ENCODE measurements at places on chromosomes 7 and 10.

DNA sequence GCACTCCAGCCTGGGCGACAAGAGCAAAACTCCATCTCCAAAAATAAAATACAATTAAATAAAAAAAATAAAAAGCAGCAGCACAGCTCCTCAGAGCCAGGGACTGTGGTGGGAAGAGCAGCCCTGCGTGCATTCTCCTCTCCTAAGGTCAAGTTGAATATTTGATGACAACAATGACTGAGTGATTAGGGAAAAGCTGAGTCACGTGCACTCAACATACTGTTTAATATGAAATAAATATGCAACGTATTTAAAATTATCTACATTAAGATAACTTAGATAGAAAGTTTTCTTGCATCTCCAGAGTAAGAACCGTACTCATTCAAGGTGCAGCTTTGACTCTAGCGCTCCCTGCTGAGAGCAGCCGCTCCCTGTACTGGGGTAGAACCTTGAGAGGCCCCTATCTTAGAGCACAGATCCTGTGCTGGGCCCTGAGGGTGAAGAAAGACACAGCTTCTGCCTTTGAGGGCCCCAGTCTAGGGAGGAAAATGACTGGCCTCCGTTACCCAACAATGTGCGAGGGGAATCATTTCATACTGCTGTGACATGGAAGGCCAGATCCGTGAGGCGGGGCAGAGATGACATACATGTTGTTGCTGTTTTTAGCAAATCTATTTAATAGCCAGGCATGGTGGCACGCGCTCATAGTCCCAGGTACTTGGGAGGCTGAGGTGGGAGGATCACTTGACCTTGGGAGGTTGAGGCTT, 81.1 kb downstream of the SVIL start:
- no peak for DNase-seq

DNA sequence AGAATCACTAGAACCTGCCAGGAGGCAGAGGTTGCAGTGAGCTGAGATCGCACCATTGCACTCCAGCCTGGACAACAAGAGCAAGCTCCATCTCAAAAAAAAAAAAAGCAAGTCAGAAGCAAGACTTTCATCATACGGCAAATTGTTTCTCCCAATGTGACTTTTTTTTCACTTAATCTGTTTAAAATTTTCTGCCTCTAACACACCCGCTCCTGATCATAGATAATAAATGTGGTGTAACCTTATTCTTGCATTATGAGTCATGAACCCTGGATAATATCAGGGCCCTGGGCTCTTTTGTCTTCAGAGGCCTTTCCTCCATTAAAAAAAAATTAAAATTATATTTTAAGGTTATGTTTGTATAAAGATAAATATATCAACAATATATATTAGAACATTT, 111.4 kb upstream of the JCAD start:
- DNase-seq: no peak

DNA sequence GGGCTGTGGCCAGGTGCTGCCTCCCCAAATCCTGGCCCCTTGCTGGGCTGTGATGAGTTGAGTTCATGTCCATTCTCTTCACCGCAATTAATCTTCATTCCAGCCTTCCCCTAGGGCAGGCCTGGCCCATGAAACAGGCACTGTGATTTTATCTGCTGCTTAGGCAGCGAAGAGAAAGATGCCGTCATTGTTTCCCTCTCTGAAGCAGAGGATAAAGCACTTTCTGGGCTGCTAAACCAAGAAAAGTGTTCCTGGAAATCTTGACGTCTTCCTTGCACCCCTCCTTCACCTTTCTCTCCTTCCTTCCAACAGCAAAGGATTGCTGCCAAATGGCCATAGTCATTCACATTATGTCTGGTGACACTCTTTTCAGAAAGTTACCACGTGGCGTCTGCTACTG, 265.9 kb downstream of the ZEB1 start:
- no peak for DNase-seq

DNA sequence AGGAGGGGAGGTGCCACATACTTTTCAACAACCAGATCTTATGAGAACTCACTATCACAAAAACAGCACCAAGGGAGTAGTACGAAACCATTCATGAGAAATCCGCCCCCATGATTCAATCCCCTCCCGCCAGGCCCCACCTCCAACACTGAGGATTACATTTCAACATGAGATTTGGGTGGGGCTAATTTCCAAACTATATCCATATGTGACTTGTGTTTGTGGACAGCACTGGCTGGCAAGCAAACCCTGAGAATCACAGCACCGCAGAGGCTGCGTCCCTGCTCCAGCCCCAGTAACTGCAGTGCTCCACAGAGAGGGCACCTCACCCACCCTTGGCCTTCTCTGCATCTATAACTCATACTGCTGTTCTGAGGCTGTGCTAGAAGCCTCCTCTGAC, 211.2 kb upstream of the PODXL start:
- no peak for DNase-seq

- DNase-seq: no peak
These were observed 13.5 kb upstream of the SFMBT2 start for GRCh38 chr10:7424315-7424714.

GRCh38 chr10:35328404-35329037, 7.8 kb upstream of the CCNY start:
- no peak for DNase-seq

DNA sequence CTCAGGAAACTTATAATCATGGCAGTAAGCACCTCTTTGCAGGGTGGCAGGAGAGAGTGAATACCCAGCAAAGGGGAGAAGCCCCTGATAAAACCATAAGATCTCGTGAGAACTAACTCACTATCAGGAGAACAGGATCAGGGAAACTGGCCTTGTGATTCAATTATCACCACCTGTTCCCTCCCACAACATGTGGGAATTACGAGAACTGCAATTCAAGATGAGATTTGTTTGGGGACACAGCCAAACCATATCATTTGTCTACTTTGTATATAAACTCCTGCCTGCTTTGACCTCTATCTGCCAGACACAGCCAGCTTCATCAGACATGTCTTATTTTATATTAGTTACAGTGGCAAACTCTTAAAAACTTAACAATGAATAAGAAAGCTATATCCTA, 50.4 kb downstream of the ARMC3 start:
- no peak for DNase-seq

DNA sequence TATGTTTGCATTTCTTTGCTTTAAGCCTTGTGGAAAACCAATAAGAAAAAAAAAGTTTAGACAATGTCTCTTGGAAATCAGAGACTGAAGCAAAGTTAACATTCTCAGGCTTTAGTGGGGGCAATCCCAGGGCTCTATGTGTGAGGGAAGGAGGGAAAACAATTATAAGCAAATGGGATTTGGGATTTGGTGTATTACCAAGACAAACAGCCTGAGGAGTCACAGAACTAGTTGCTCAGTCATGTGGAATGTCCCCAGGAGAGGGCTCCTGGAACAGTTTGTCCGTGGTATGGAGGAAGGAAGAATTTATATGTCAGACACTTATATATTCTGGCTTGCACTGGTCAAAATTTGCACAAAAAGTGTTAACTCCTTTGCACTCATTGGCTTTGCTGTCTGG, 562.9 kb upstream of the TPK1 start:
- no peak for DNase-seq

- no peak for DNase-seq
These were observed 60.0 kb downstream of the MLLT10 start for GRCh38 chr10:21593986-21594385.

- no peak for DNase-seq
These were observed 526 bp downstream of the GIMAP1 start for GRCh38 chr7:150716939-150717338.

- no peak for DNase-seq
These were observed 157.5 kb downstream of the LYZL1 start for GRCh38 chr10:29446327-29446726.

- DNase-seq: no peak
These were observed at the start of gene UNCX for GRCh38 chr7:1232623-1233332. Gene UNCX (plus strand): TSS chr7:1232872. CDS start chr7:1233018, 146 bp downstream.

GRCh38 chr7:153130052-153130451, 370.5 kb downstream of the ACTR3B start:
- no peak for DNase-seq

DNA sequence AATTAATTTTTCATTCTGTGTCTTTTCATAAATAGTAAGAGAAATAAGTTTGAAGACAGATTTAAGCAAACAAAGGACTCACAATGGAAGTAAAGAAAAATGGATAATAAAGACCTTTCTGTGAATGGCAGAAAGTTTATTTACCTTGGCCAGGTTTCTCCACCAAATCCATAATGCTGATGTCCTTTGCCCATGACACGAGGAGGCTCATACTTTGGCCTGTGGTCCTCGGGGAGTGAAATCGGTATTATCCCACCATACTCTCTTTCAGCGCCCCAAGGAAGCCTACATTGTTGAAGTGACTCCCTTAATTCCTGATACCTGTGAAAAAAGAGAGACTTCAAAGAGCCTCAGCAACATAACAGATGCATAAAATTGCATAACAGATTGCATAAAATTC, 43.1 kb upstream of the CYCS start:
- no peak for DNase-seq

DNA sequence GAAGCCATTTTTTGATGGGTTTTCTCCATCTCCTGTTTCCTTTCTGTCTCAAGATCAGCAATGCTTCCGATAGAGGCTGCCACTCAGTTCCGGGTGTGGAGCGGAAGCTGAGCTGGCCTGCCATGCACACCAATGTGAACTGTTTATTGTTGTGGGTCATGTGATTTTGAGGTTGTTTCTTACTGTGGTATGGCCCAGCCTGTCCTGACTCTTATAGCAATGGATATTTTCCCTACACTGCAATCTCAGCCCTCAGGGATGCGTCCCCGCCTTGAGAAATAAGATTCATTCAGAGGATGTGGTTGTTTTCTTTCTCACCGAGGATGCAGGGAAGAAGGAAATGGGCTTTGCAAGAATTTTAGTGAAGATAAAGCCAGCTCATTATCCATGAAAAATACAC, 134.7 kb downstream of the PFKFB3 start:
- DNase-seq: no peak

DNA sequence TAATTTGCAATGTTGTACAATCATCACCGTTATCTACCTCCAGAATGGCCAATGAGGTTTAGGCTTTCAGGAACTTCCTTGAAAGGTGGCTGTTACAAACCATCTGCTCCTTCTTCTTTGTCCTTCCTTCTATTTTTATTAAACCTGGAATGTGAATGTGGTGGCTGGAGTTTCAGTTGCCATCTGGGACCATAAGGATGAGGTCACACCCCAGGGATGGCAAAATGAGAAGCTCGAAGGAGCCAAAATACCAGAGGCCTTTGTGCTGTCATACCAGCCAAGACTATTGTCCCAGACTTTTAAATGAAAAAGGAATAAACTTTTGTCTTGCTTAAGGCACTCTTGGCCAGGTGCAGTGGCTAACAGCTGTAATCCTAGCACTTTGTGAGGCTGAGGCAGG, 30.9 kb upstream of the LMTK2 start:
- no peak for DNase-seq

- no peak for DNase-seq
These were observed 28.2 kb upstream of the MPP7 start for GRCh38 chr10:28331066-28331465.

- DNase-seq: peak; percentile 11
These were observed 63.2 kb upstream of the AMPH start for GRCh38 chr7:38694326-38694725.

GRCh38 chr10:107865691-107866090, 701.2 kb upstream of the SORCS1 start:
- DNase-seq: no peak
